ENCODE measurements at places on chromosomes 13 and 19.

DNA sequence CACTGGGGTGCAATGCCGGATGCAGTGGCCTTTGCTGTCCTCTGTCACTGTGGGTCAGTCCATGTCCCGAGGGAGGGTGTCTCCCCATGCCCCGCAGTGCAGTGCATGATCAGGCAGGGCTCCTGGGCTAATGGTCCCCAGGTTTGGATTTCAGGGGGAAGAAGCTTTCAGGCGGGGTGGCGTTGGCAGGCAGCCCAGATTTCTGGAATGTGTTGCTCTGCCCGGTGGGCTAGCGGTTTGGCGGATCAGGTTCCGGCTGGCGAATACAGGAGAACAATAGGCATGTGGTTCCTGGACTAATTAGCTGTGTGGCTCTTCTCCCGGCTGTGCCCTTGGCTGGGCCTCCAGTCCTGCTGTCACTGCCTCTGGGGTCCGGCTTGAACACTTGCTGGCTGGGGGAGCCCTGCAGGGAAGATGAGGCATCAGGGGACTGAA lies 141.3 kb downstream of the FGF9 start:
- DNase-seq: no peak

DNA sequence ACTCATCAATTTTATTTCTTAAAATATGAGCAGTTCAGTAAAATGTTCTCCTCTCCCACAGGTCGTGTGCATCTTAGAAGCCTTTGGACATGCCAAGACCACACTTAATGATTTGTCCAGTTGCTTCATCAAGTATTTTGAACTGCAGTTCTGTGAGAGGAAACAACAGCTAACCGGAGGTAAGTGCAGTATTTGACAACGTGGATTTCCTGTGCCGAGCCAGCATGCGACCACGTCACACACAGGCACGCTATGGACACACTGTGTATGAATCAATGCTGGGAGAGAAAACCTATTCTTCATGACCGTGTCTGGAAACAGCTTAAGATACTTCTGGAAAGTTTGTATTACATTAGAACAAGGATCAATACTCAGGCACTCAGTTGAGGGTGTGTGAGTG lies 268.5 kb downstream of the MYO16 start:
- DNase-seq: no peak

GRCh38 chr13:74243637-74244526 lies 109.7 kb upstream of the KLF12 start:
- DNase-seq: no peak

DNA sequence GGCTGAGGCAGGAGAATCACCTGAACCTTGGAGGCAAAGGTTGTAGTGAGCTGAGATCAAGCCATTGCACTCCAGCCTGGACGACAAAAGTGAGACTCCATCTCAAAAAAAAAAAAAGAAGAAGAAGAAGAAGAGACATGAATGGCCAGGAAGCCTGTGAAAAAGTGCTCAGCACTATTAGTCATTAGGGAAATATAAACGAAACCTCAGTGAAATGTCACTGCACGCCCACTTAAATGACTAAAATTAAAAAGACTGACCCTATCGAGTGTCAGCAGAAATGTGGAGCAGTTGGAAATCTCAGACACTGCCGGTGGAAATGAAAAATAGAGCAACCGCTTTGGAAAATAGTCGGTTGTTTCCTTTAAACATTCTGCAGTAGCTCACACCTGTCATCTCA lies 5.5 kb upstream of the TYROBP start:
- DNase-seq: no peak

DNA sequence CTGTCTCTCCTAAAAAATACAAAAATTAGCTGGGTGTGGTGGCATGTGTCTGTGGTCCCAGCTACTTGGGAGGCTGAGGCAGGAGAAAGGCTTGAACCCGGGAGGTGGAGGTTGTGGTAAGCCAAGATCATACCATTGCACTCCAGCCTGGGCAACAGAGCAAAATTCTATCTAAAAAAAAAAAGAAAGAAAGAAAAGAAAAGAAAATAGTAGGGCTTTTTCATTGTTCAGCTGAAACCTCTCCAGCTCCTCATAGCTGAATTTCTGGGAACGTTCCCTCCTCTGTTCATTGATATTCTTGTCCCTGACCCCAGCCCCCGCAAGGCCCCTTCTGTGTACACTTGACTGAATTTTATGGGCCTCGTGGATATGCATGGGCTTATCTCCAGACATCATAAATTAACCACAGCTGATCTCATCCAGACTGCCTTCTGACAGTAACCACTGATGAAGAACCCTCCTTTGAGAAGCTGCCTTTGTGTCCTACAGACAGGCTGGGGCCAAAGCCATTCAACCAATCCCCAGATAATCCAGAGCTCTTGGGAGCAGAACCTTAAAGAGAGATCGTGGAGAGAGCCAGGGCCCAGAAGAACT lies at the start of gene ELSPBP1:
Gene ELSPBP1 (plus strand): TSS at position 424 of the 594 bp plus-strand sequence. CDS start 14,036 bp downstream, outside the sequence.
- DNase-seq: no peak

GRCh38 chr13:103960001-103960400 lies 893.8 kb upstream of the SLC10A2 start:
- DNase-seq: no peak

GRCh38 chr13:110227864-110228643 lies 78.9 kb downstream of the COL4A1 start:
- no peak for DNase-seq

DNA sequence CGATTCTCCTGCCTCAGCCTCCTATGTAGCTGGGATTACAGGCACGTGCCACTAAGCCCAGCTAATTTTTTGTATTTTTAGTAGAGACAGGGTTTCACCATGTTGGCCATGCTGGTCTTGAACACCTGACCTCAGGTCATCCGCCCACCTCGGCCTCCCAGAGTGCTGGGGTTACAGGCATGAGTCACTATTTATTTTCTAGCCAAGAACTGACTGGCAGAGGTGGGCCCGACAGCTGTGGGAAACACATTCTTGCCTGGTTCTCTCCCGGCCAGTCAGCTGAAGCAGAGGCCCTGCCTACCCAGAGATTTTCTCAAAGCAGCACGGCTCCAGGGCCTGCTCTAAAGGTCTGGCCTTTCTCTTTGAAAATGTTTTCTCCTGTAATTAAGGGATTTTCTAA lies 108.0 kb downstream of the KCTD15 start:
- DNase-seq: no peak

- DNase-seq: no peak
Measured at GRCh38 chr13:40231751-40232150, 434.7 kb downstream of the FOXO1 start.

DNA sequence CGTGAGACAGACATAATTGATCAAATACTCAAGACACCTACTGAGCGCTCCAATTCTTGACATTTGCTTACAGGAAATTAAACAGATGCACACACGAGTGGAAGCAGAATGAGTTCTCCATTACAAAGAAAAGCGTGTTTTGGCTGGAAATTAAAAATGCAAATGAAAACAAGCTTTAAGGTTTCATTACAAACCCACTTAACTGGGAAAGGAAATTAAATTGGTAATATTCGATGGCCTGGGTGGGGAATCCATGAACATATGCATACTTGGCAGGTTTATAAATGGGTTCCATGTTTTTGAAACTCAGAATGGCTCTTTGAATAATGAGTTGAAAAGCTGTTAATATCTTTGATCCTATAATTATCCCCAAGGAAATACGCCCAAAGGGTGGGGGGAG lies 178.0 kb downstream of the IER2 start:
- DNase-seq: no peak

DNA sequence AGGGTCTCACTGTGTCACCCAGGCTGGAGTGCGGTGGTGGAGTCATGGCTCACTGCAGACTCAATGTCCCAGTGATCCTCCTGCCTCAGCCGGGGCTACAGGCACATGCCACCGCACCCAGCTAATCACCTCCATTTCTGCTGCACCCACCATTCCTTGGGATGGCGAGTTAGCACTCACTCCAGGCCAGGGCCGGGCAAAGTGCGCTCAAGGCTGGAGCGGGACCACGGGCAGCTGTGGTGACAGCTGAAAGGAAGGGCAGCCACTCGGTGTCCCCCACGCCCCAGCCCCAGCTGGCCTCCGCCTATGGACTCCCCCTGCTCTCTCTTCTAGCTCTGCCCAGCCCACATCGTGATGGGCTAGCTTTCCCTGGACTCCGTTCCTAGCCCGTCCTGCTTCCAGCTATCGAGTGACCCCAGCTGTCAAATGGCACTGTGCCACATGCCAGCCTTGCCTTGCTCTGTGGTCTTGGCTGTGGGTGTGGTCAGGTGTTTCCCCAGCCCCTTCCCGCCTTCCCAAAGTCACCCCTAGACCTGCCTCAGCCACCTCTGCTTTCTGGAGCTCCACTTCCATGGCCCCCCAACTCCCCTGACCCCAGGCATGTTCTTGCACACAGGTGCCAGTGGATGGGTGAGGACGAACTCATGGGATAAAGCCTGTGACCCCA lies 4.1 kb downstream of the MICOS13 start:
- no peak for DNase-seq

GRCh38 chr13:24292481-24292880 lies 16.9 kb upstream of the C1QTNF9 start:
- DNase-seq: no peak

DNA sequence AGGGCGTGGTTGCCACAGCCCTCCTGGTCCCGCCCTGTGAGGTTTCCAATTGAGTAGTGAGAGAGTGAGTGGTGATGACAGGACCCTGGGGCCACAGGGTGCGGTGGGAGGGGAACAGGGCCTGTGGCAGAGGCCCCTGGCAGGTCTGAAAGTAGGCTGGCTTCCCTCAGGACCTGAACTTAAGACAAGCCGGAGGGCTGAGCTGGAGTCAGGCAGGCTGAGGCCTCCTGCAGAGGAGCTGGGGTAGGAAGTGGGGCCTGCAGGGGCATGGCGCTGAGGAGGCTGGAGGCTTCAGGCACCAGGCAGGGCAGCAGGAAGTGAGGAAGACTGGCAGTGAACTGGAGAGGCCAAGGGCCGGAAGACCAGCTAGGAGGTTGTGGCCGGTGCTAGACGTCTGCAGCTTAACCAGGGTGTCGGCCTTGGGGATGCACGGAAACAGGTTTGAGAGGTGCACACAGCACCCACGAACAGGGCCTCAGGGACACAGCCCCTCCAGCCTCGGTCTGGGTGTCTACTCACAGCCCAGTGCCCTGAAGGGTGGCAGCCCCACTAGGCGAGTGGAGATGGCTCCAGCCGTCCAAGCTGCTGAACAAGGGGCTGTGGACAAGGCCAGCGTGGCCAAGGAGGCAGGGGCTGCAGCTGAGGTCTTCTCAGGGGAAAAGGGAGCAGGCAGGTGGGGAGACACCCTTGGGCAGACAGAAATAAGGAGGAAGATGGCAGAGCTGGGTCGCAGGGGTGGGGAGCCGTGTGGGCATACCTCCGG lies 17.8 kb downstream of the POP4 start:
- no peak for DNase-seq

GRCh38 chr13:23848646-23849141 lies 40.5 kb downstream of the MIPEP start:
- DNase-seq: no peak
